ENCODE measurements at places on chromosomes 4 and X.
A peak's percentile ranks its signal among the peaks of the same experiment; 100 is the strongest.

- DNase-seq = no peak
These were observed 30.9 kb downstream of the MCUB start for GRCh38 chr4:109590905-109591304.

GRCh38 chr4:74486905-74487304 lies 42.0 kb downstream of the AREG start:
- DNase-seq = no peak

DNA sequence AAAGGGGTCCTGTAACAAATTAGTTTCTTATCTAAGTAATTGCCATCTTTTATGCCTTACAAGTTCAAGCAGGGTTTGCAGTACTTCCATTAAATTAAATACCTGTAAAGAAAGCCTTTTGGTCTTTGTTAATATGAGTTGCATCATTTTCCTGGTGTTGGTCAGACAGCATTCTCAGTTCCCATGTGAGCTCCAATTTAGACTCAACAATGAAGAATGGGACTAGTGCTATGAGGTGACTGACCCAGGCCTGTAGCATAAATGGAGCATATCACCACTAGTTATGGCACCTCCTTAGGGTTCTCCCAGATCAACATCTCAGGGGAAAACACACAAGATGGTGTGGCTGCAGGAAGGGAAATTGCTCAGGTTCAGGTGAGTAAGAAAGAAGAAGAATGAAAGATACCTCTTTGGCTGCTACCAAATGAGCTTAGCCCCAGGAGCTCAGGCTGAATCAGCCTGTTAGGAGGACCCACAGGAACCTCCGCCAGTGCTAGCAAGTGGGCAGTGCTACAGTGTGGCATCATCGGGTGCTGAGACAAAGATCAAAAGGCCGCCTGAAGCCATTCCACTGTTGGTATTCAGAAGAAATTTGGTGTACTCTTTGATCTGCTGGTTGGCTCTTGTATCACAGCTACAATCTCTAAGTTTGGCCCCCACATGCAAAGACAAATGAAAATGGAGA lies 1.8 kb downstream of the TTC29 start:
- DNase-seq = peak; percentile 82

GRCh38 chr4:140837736-140838135 lies 81.6 kb upstream of the TBC1D9 start:
- DNase-seq = no peak

- DNase-seq = no peak
These were observed 59.0 kb upstream of the ADGRA3 start for GRCh38 chr4:22574880-22575279.

DNA sequence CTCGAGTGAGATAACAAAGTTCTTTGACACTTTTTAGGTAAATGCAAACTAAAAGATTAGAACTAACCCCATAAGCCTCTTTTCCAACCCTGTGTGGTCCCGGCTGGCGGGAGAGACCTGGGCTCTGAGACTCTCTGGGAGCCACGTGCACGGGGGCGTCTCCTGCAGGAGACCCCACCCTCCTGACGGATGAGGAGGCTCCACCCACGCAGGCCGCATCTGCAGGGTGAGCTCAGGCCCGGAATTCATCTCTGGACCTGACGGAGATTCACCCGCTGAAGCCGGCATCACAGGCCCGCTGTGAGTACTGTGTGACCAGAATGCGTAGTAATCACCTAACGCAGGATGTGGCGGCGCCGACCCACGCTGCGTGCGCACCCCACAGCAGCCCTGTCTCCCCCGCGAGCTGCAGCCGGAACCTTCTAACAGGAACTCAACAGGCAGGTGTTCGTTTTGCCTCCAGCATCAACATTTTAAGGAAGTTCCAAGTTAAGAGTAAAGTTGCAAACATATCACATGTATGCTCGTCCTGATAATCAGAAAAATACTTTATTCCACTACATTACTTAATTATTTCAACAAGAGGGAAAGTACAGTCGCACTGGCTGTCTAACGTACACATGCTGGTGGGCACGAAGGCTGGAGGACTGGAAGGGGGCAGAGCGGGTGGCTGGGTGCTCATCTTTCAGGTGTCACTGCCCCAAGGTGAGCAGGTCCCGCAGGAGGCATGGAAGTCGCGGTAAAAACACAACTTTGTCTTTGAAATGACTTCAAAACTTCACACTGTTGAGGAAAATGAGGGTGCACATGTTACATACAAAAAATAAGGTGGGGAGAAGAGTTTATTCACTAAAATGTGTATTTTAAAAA lies 44.5 kb downstream of the FGFRL1 start:
- DNase-seq = peak; percentile 65

GRCh38 chr4:174217273-174218126 lies 66.0 kb downstream of the FBXO8 start:
- DNase-seq = peak; percentile 73

DNA sequence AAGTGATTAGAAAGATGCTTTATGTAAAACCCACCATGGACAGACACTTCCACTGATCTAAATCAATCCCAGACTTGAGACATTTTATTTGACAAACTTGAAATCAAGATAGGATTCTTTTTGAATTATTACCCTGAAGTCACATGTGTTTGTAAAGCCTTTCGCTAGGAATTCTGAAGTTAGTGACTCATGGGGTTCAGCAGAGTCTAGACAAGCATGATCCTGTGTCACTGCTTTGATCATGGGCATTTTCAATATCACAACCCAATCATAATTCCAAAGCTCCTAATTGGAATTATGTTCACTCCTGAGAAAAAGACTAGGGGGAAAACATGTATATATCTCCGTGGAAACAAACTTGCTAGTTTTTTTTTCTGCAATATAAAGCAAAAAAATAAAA lies 67.5 kb upstream of the BMP3 start:
- DNase-seq = no peak

GRCh38 chr4:12016729-12017128 lies 588.0 kb upstream of the HS3ST1 start:
- no peak for DNase-seq

DNA sequence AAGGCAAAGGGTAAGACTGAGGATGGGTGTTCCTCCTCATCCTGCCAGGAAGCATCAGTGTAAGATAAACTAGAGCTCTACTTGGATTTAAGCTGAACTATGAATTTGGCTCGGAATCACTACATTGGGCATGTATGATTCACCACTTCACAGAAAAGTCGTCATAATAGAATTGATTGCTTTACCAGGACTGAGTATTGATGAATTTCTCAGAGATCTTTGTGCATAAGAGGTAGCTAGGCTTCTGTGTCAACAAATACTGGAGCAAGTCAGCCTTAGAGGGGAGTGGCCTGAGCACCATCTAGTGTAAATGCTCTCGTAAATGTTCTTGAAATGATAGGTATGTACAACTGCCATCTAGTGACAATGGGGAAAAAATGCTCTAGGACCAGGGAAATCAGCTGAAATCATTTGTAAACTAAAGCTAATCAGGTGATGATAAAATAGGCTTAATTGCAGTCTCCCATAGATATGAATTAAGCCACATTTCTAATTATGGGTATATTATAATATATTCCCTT lies 309.5 kb upstream of the FMR1 start:
- no peak for DNase-seq

DNA sequence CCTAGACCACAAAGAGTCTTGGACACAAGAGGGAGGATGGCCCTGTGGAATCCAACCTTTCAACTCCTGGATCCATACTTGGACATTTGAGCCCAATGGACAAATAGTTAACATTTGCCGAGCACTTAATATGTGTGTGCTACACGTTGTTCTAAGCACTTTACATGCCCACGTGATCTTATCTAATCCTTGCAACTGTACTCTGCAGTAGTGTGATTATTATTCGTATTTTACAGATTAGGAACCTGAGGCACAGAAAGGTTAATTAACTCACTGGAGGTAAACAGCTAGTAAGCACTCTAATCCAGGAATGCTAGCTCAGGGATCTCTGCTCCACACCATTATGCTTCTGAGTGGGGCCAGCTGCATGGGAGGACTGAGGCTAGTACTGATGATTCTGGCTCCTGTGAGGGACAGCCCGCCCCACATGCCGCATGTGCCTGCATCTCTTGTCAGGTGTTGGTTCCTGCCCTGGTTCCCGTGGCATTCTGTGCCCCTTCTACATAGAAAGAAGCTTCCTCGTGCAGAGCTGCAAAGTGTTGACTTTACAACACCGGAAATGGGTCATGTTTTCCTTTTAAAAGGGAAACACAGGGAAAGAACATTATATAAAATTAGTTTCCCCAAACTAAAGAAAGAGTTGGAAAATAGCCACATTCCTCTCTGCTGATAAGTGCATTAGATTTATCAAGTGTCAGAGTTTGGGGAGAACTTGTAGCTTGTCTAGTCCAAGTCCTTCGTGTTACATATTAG lies 34.8 kb downstream of the PLAC1 start:
- no peak for DNase-seq

DNA sequence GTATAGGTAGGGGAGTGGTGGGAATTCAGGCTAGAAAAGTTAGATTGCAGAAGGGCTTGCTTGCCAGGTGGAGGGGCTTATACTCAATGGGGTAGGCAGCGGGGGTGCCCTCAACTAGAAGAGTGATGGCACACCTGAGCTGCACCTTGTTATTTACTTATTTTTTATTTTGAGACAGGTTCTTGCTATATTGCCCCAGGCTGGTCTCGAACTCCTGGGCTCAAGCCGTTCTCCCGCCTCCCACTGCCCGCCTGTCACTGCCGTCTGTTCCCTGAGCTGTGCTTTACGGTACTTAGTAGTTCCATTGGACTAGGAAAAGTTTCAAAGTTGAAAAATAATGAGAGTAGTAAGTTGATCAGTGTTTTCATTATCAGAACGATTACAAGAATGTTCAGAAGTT lies 2.0 kb downstream of the ZFX start:
- no peak for DNase-seq

- DNase-seq = no peak
These were observed 116.3 kb downstream of the MSN start for GRCh38 chrX:65783746-65784145.

- no peak for DNase-seq
These were observed 503.2 kb downstream of the PACRGL start for GRCh38 chr4:21203416-21203815.

- no peak for DNase-seq
These were observed 67.3 kb upstream of the VBP1 start for GRCh38 chrX:155148724-155149537.

GRCh38 chrX:130125091-130125874 lies 15.0 kb upstream of the ELF4 start:
- DNase-seq = peak; percentile 60

- no peak for DNase-seq
These were observed 364.9 kb downstream of the UNC5C start for GRCh38 chr4:95183656-95184408.

DNA sequence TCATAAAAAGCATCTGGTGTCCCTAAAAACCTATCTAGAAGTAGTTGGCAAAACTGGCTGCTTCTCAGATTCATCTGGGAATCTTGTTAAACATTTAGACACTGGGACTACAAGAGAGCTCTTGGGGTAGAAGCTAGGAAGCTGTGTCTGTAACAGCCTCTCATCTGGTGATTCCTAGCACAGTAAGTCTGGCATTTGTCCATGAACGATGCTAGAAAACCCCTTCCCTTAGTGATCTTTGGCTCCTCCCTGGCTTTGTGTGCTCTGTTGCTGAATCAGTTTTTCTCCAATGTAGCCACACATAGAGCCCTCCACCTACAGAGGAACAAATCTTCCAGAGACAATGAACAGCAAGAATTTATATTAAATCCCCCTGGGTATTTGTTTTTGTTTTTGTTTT lies 951.7 kb upstream of the LCORL start:
- DNase-seq = no peak

GRCh38 chr4:163991298-163991865 lies 496.9 kb downstream of the TMA16 start:
- no peak for DNase-seq

DNA sequence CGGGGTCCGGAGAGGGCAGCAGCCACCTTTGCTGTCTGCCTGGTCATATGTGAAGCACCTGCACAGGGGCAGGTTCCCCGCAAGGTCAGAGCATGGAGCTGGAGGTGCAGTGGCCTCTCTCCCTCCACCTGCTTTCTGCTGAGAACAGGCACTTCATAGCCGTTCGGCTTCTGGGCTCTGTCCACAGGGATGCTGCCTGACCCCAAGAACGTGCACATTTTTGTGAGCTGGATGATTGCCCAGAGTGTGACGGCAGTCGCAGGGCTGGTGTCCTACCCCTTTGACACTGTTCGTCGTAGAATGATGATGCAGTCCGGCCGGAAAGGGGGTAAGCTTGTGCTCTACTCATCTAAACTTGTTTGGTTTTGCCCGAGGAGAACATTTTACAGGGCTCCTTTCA lies 2.5 kb downstream of the SLC25A4 start:
- DNase-seq = no peak

DNA sequence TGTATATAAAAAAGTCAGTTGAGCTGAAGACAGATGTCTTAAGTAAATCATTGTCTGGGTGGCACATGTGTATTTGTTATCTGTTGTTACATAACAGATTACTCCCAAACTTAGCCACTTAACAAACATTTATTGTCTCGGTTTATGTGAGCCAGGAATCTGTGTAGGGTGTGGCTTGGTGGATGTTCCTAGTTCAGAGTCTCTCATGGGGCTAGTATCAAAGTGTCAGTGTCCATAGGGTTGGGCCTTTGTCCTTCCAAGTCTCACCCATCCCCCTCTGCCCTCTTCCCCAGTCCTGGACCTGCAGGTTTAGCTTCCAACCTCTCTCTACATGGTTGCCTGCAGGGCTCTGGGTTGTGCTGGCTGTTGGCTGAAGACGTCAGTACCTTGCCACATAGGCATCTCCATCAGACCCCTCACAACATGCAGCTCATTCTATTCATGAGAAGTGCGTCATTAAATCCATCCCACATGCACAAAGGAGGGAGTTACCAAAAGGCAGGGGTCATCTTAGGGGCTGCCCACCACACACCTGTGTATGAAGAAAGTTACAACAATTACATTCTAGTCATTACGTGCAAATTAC lies 127.5 kb downstream of the HS3ST1 start:
- DNase-seq = no peak
